Femur (tissue), 1 donor: ENCODE measurements at places on chromosomes 3 and 15.

DNA sequence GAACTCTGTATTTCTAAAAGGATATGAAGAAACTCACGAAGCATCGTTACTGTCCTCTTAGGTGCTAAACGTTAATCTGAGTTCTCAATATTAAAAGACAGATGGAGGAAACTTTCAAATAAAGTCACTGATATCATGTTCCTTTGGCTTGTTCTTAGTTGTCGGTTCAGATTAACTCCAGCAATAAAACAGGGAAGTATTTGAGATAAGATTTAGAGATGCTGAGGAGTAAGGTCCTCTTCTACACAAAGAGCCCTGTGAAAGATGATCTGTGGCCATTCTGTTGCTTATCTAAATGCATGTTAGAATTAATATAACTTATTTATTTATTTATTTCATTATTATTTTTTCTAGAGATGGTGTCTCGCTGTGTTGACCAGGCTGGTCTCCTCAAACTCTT lies 19.2 kb downstream of the AKAP13 start:
- no peak for DNase-seq

GRCh38 chr15:50107591-50108408 lies 11.2 kb downstream of the ATP8B4 start:
- no peak for DNase-seq

GRCh38 chr15:82044373-82045178 lies 1.2 kb downstream of the MEX3B start:
- peak; percentile 85 for DNase-seq

DNA sequence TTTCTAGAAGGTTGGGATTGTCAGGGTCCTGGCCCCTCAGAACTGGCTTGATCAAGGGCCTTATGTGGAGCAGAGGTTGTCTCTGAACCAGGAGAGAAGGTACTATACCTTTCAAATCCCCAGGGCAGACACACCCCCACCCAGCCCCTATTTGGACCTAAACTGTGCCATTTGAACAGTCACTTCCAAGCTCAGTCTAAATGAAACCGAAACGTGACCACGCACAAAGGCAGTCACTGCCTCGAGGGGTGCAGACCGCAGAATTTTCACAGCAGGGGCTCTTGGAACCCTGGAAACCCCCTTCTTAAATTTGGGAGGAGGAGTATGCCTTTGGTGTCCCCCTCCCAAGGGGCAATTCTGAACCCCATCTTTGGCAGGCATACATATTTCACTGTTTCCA lies 53.7 kb downstream of the GRIP2 start:
- no peak for DNase-seq

DNA sequence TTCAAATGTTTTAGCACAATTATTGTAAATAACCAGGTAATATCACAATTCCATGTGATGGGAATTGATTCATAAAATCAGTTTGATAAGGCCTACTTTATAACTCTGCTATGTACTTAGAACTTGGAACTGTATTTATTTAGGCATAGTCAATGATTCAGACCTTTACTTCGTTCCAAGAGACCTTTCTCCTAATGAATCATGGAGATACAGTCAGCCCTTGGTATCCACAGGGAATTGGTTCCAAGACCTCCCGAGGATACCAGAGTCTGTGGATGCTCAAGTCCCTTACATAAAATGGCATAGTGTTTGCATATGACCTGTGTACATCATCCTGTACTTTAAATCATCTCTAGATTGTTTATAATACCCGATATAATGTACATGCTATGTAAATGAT lies 60.8 kb upstream of the UMPS start:
- no peak for DNase-seq

- no peak for DNase-seq
Observed at GRCh38 chr3:176959867-176960266, 237.4 kb downstream of the TBL1XR1 start.

- DNase-seq: no peak
Observed at GRCh38 chr15:43006991-43007390, 86.4 kb upstream of the TTBK2 start.

GRCh38 chr3:188253800-188254452 lies 100.0 kb downstream of the LPP start:
- no peak for DNase-seq

GRCh38 chr15:100694381-100695021 lies 92.1 kb downstream of the ASB7 start:
- peak; percentile 45 for DNase-seq

DNA sequence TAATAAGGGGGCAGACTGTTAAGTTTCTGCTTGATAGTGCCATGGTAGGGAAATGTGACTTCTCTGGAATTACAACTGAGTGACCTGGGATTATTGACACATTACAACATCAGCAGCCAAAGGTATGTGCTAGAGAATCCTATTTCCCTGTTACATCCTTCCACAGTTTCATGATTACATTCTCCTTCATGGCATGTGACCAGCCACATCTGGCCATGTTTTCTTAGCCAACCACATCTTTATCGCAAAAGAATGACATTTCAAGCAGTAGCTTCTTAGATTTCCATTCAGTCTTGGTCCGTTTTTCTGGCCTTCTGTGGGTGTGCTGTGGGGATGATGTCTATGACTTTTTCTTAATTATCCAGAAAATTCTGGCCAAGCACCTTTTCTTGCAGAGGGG lies 45.4 kb upstream of the CTDSPL start:
- DNase-seq: no peak

GRCh38 chr3:126149256-126149902 lies 31.0 kb downstream of the ALDH1L1 start:
- no peak for DNase-seq
